ENCODE measurements at places on chromosomes 3 and 15.

DNA sequence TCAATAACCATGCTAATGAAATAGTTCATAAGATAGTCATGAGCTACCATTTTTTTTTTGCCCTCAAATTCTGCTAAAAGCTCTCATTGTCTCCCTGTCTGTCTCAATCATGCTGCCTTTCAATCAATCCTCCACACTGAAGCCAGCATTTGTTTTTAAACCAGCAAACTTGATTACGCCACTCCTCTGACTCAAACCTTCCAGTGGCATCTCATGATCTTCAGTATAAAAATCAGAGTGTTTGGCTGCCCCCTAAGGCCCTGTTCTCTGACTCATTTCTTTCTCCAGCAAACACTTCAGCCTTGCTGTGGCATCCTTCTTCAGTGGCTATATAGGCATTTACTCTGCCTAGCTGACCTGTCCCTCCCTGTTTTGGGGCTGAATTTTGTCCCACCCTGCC is 36.0 kb upstream of the EOMES start:
- no peak overlapping the region for H3K27ac ChIP-seq
- H3K36me3 ChIP-seq, result no peaks in the 10 kb centered on the region
- DNase-seq, result no peak
- no peaks in the 10 kb centered on the region for H3K4me1 ChIP-seq
- H3K4me3 ChIP-seq, result no peak overlapping the region

DNA sequence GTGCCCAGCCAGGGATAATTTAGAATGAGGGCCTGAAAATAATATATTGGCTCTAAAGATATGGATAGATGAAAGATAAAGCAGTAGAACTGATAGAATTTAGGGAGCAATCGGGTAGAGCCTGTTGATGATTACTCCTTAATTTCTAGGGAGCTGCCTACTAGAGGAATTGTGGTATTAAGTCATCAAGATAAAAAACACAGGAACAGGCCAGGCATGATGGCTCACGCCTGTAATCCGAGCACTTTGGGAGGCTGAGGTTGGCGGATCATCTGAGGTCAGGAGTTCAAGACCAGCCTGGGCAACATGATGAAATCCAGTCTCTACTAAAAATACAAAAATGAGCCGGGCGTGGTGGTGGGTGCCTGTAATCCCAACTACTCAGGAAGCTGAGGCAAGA is 130.4 kb downstream of the PCCB start:
- no peaks in the 10 kb centered on the region for H3K4me1 ChIP-seq
- peaks cover 2% of the 10 kb centered on the region for H3K36me3 ChIP-seq
- no peak overlapping the region for H3K4me3 ChIP-seq
- DNase-seq, result no peak
- H3K27ac ChIP-seq, result no peak overlapping the region

DNA sequence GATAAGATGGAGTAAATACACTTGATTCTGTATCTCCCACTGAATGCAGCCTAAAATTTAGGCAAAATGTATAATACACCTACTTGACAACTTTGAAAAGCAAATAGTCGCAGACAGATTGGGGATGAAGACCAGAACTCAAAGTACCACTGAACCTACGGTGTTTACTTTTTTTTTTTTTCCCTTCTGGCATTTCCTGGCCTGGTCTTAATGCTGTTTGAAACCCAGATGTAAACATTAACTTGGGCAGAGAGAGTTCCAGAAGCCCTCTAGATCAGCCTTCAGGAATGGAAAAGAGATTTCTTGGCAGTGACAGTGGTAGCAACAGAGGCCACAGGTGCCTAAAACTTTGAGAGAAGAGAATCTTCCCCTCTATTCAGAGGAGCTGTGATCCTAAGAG is 27.8 kb downstream of the ALPK3 start:
- no peaks in the 10 kb centered on the region for H3K27me3 ChIP-seq
- no peak overlapping the region for H3K4me3 ChIP-seq
- H3K27ac ChIP-seq, result peak overlapping the region; percentile 61
- H3K36me3 ChIP-seq, result peaks cover 2% of the 10 kb centered on the region

- H3K4me1 ChIP-seq, result no peaks in the 10 kb centered on the region
- no peak for DNase-seq
- H3K4me3 ChIP-seq, result no peak overlapping the region
- H3K27ac ChIP-seq, result no peak overlapping the region
- no peaks in the 10 kb centered on the region for H3K36me3 ChIP-seq
- no peaks in the 10 kb centered on the region for H3K27me3 ChIP-seq
Measured at GRCh38 chr3:135460273-135460672, 505.3 kb upstream of the PPP2R3A start.

DNA sequence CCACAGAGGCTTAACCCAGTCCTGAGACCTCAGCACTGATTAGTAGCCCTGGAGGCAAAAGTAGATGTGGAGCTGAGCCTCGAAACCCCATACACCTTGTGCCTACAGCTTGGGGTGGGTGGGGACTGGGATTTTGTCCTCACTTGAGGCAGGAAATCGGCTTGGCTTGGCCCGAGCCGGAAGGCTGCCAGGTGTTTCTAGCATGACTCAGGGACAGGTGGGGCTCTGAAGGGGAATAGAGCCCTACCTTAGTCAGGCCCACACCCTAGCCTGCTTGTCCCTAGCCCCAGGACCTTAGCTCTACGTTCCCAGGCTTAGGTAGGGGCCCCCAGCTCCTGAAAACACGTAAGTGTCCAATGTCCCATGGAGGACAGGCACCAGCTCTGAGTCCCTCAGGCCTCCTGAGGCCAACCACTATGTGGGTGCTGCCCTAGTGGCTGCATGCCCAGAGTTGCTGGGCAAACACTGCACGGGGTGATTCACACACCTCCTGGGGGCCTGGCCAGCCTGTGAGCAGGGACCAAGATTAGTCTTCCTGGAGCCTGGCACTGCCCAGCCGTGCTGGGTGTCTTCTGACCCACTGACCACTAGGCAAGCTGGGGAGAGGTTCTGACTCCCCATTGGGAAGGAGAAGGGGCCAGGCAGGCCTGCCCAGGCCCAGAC is 3.1 kb downstream of the MST1R start:
- peaks cover 16% of the 10 kb centered on the region for H3K4me1 ChIP-seq
- peak overlapping the region; percentile 69 for H3K27ac ChIP-seq
- DNase-seq, result peak; percentile 79

Data from ascending aorta (tissue), 2 donors.